Cardiac muscle cell (in vitro differentiated cells and primary cell): ENCODE measurements at places on chromosomes 3 and 15. TPM values are rescaled to one million over a fixed set of nuclear protein-coding genes. Genes with fewer than 3 reads are reported as not detected.

GRCh38 chr3:170043506-170043905 is 5.7 kb downstream of the GPR160 start:
- no peaks in the 10 kb centered on the region for H3K4me1 ChIP-seq
- no peaks in the 10 kb centered on the region for H3K36me3 ChIP-seq
- H3K27ac ChIP-seq: no peak overlapping the region
- H3K27me3 ChIP-seq: peaks cover 35% of the 10 kb centered on the region
- no peak for DNase-seq

DNA sequence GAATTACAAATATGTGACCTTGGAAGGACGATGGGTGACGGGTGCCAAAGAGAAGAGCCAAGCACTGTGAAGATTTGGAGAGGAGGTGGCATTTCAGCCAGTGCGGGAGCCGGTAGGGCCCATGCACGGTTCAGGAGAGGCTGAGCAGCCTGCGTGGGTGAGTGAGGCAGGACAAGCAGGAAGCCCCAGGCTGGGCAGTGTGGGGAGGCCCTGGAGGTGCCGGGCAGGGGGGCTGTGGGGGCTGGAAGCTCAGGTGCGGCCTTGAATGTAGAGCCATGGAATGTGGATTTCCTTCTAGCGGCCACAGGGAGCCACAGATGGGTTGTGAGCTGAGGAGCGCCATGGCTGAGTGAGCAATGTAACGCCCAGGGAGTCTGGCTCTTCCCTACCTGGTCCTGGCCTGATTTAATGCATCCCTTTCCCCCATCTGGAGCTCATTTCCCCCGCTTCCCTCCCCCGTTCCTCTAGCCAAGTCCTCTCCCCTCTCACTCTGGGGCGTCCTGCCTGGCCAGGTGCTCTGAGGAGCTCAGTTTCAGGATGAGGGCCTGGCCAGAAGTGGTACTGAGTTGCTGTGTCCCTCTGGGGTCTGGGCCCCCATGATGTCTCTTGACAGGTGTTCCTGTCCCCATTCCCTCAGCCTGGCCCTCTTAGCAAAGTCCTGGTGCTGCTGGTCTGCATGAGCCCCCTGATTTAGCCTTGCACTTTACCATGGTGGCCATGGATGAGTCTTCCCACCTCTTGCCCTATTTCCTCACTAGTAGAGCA is 41.8 kb upstream of the IQSEC1 start:
- H3K27ac ChIP-seq: no peak overlapping the region
- no peaks in the 10 kb centered on the region for H3K4me1 ChIP-seq
- no peaks in the 10 kb centered on the region for H3K36me3 ChIP-seq
- no peaks in the 10 kb centered on the region for H3K27me3 ChIP-seq
- DNase-seq: no peak
- H3K4me3 ChIP-seq: no peak overlapping the region

DNA sequence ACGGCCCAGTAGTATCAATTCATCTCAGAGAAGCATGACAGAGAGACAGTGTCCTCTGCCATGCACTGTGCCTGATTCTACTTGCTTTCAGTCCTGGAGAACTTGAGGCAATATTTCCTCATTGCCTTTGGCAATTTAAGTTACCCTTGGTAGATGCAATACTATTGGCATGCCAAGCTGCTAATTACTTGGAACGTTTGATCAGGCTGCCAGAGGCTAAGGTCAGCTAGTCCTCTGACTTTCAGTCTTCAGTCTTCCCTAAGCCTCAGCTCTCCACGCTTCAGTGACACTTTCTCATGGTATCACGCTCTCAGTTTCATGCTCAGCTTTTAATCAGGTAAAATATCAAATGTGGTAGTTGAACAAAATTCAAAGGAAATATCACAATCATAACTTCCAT is 13.1 kb upstream of the OSBPL11 start:
- H3K4me1 ChIP-seq: no peaks in the 10 kb centered on the region
- no peak overlapping the region for H3K27ac ChIP-seq
- H3K36me3 ChIP-seq: no peaks in the 10 kb centered on the region
- no peak overlapping the region for H3K4me3 ChIP-seq

The POTEB3 gene
- total RNA-seq: not detected in 2 replicates

- peak; percentile 56 for DNase-seq
- peak overlapping the region; percentile 86 for H3K27ac ChIP-seq
- no peaks in the 10 kb centered on the region for H3K27me3 ChIP-seq
- no peak overlapping the region for H3K4me3 ChIP-seq
- no peaks in the 10 kb centered on the region for H3K36me3 ChIP-seq
Observed at GRCh38 chr3:185715091-185715490, 109.8 kb downstream of the IGF2BP2 start.

The HCLS1 gene
- 0.25 and 0.57 TPM in 2 replicates for total RNA-seq

DNA sequence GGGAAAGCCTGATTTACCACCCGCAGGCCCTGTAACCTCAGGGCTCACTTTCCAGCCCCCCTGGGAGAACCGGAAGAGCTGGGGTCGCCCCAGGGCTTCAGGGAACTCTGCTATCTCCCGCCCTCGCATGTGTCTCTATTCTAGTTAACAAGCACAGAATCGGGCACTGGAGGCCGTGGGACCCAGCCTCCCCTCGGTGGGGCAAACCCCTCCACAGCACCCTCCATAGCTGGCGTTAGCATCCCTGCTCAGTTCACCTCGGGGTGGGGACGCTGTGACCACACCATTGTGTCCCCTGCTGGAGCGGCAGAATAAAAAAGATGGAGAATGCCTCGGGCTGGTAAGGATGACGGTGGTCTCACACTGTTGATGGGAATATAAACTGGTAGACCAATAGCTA is 3.5 kb upstream of the LRRC15 start:
- no peak for DNase-seq
- no peak overlapping the region for H3K4me3 ChIP-seq
- H3K27ac ChIP-seq: no peak overlapping the region
- H3K4me1 ChIP-seq: no peaks in the 10 kb centered on the region

DNA sequence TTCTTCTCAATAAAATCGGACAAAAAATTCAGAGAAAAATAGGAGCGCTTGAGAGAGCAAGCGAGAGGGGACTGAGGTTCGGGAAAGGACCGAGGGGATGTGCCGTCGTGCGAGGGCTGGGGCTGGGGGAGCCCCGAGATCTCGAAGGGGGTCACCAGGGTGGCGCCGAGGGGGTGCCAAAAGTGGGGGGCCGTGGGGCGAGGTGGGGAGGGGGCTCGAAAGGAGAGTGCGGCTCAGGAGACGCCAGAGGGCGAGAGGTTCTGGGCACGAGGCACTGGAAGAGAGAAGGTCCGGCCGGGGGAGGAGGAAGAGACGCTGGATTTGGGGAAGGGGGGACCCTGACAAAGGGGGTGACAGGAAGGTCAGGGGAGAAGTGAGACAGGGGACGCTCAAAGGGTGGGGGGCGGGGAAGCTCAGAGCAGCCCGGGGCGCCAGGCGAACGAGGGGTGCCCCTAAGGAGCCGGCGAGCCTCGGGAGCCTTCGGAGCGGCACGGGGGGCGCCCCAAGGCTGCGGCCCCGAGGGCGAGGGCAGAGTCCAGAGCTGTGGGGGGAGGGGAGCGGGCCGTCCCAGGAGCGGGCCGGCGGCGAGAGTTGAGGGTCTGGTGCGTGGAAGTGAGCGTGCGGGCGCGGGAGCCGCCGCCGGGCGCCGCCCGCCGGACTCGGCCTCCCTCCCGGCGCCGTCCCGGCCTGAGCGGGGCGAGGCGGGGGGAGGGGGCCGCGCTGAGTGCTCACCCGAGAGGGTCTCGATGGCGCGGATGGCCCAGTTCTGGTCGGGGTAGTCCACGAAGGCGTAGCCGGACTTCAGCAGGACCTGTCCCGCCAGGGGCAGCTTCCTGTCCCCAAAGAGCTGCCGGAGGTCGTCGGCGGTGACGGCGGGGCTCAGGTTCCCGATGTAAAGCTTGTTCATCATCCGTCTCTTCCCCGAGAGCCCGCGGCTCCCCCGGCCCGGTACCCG is 514 bp downstream of the IGF2BP2 start:
- peak overlapping the region; percentile 94 for H3K4me3 ChIP-seq
- no peaks in the 10 kb centered on the region for H3K27me3 ChIP-seq
- no peaks in the 10 kb centered on the region for H3K36me3 ChIP-seq
- peak overlapping the region; percentile 100 for H3K27ac ChIP-seq
- peak; percentile 64 for DNase-seq

DNA sequence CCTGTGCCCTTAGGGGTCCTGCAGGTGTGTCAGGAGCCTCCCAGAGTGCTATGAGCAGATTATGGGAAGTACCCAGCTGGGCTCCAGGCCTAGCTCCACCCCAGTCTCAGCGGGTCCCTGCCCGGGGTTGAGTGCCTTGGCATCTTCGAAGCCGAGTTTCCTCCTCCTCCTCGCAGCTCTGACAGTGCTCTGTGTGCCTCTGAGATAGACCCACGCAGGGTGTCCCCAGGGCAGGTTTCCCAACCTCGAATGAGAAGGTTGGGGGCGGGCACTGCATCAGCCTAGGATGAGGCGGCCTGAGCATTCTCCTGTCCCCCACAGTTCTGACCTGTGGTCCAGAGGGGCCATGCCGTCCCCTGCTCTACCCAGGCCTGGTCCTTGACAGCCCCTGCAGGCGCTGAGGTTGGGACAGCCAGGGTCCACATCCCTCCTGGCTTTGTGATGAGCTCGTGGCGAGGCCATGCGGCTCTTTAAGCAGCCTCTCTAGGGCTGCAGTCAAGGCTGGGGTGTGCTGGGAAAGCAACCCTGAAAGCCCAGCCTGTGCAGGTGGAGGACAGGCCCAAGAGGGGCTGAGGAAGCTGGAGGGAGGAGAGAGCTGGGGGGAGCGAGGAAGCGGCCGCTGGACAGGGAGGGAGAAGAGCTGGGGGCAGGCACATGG is 20.2 kb upstream of the SKOR1 start:
- DNase-seq: no peak
- H3K27ac ChIP-seq: no peak overlapping the region
- peaks cover 91% of the 10 kb centered on the region for H3K27me3 ChIP-seq
- H3K4me1 ChIP-seq: no peaks in the 10 kb centered on the region
- H3K36me3 ChIP-seq: no peaks in the 10 kb centered on the region

DNA sequence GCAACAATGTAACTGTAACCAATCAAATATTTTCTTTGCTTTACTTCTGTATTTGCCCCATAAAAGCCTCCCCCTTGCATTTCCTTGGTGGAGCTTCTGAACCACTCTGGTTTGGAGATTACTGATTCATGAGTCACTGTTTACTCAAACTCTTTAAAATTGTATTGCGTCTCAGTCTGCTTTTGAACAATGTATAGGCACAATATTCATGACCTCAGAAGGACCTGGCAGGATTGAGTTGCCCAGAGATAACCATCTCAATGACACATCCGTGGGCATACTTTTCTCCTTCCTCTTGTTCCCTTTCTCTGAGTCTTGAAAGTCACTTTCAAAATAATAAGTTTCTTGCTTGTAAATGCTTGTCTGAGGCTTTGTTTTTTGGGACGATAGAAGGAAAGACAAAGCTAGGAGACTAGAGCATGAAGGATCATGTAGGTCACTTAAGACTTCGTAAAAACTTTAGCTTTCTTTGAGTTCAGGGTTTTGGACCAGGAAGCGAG is 57.1 kb upstream of the POU1F1 start:
- H3K27me3 ChIP-seq: no peaks in the 10 kb centered on the region
- H3K36me3 ChIP-seq: no peaks in the 10 kb centered on the region
- no peak overlapping the region for H3K27ac ChIP-seq
- peak; percentile 71 for DNase-seq
- H3K4me3 ChIP-seq: no peak overlapping the region

DNA sequence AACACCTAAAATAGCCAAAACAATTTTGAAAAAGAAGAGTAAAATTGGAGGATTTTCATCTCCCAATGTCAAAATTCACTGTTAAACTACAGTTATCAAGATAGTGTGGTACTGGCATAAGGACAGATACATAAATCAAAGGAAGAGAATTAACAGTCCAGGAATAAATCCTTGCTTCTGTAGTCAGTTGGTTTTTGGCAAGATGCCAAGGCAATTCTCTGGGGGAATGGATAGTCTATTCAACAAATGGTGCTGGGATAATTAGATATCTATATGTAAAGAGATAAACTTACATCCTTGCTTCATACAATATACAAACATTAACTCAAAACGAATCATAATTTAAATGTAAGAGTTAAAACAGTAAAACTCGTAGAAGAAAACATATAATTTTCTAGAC is 57.9 kb upstream of the SELENOK start:
- H3K27ac ChIP-seq: no peak overlapping the region
- no peaks in the 10 kb centered on the region for H3K36me3 ChIP-seq
- peak; percentile 27 for DNase-seq
- H3K4me1 ChIP-seq: no peaks in the 10 kb centered on the region
- H3K4me3 ChIP-seq: no peak overlapping the region

The IFT122 gene
- total RNA-seq: 28.3 and 31.5 TPM in 2 replicates

DNA sequence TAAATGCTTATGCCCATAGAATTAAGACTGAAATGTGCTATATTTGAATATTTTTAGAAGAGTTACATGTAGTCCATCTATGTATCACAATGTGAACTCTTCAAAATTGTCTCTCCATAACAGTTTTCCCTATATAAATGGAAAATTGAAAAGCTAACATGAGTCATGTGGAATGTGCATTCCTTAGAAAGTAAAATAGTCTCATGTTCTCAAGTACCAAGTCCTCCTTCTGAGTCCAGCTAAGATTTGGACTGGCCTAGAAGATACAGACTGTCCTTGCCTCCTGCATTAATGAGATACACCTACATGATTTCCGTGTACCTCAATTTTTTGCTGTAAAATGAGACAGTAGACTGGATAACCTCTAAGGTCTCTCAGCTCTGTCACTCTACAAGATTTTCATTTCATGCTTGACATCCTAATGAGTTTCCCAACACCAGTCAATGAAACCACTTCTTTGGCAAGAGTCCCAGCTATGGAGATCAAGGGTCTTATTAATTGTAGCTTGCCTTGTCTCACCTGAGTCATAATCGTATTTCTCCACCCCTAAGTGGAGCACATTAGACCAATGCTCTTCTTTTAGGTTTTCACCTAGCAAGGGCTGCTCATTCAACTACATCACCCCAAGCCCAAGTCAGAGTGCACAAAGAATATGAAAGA is 350.6 kb upstream of the IL12A start:
- H3K4me3 ChIP-seq: no peak overlapping the region
- no peaks in the 10 kb centered on the region for H3K4me1 ChIP-seq
- H3K36me3 ChIP-seq: no peaks in the 10 kb centered on the region
- H3K27me3 ChIP-seq: no peaks in the 10 kb centered on the region
- H3K27ac ChIP-seq: no peak overlapping the region

- no peak overlapping the region for H3K4me3 ChIP-seq
- H3K27ac ChIP-seq: no peak overlapping the region
- peaks cover 10% of the 10 kb centered on the region for H3K4me1 ChIP-seq
- no peaks in the 10 kb centered on the region for H3K36me3 ChIP-seq
Observed at GRCh38 chr3:69273896-69274295, 112.0 kb downstream of the FRMD4B start.

- no peaks in the 10 kb centered on the region for H3K27me3 ChIP-seq
- no peak overlapping the region for H3K4me3 ChIP-seq
- H3K4me1 ChIP-seq: no peaks in the 10 kb centered on the region
- DNase-seq: no peak
- H3K27ac ChIP-seq: no peak overlapping the region
Observed at GRCh38 chr3:60812502-60812901, 438.8 kb downstream of the FHIT start.

- H3K4me1 ChIP-seq: peaks cover 4% of the 10 kb centered on the region
- H3K27ac ChIP-seq: no peak overlapping the region
- no peak overlapping the region for H3K4me3 ChIP-seq
- no peaks in the 10 kb centered on the region for H3K27me3 ChIP-seq
- DNase-seq: no peak
- H3K36me3 ChIP-seq: no peaks in the 10 kb centered on the region
Observed at GRCh38 chr15:73771385-73772045, 18.4 kb upstream of the INSYN1 start.

The LINGO1 gene
- total RNA-seq: 21.8 and 31.8 TPM in 2 replicates

The DNAH12 gene
- total RNA-seq: 0.53 and 0.57 TPM in 2 replicates

The RARB gene
- 26.8 and 27.2 TPM in 2 replicates for total RNA-seq

The PRTG gene
- total RNA-seq: 48.0 and 93.8 TPM in 2 replicates

- no peak for DNase-seq
- H3K27ac ChIP-seq: no peak overlapping the region
- H3K27me3 ChIP-seq: peaks cover 68% of the 10 kb centered on the region
- H3K4me3 ChIP-seq: no peak overlapping the region
- peaks cover 9% of the 10 kb centered on the region for H3K4me1 ChIP-seq
Observed at GRCh38 chr3:54125300-54125699, 2.9 kb downstream of the CACNA2D3 start.

The FBXO45 gene
- total RNA-seq: 4.7 and 5.9 TPM in 2 replicates
